ENCODE measurements at places on chromosomes 2 and 18.

DNA sequence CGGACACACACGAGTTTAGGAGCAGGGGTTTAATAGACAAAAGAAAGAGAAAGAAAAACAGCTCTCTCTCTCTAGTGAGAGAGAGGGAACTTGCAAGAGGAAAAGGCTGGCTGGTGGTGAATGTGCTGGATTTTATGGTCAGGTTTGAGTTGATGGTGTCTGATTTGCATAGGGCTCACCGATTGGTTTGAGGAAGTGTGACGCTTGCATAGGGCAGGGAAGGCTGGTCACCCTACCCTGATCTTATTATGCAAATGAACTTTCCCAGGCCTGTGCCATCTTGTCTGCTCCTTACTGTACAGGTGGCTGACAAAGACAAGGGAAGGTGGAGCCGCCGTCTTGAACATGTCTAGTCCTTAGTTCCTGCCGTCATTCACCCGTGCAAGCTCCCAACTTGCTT is 408.9 kb downstream of the RIT2 start:
- DNase-seq: no peak

- no peak for DNase-seq
These were observed 56.5 kb downstream of the MTX2 start for GRCh38 chr2:176325732-176326131.

DNA sequence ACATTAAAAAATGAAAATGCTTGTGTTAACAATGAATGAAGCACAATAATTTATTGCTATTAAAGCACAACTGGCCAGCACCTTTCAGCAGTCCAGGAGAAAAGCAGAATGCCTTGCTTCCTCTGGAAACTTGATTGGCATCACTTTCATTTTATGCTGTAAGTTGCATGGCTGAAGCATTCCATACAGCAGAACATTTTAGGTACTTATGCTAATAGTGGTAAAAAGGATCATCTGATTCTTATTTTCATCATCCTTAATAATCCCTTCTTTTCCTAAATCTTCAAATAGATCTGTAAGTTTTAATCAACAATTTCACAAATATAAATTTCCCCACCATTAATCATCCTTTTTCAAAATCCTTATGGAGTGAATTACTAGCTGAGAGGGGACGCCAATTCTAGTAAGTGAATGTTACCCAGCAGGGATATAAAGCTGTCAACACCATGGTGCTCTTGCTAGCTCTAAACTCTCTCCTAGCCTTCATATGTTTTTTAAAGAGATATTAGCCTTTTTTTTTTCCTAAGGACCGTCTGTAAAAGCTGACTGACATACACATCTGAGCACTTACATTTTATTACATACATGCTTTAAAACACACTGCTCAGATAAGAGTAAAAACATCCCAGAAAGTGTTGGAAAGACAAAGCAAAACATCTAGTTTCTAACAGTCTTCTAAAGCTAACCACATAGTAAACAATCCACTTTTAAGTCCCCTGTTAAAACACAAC is 5.3 kb downstream of the SATB2 start:
- no peak for DNase-seq

- DNase-seq: no peak
These were observed 1025.3 kb upstream of the NXPH2 start for GRCh38 chr2:139805441-139805840.

DNA sequence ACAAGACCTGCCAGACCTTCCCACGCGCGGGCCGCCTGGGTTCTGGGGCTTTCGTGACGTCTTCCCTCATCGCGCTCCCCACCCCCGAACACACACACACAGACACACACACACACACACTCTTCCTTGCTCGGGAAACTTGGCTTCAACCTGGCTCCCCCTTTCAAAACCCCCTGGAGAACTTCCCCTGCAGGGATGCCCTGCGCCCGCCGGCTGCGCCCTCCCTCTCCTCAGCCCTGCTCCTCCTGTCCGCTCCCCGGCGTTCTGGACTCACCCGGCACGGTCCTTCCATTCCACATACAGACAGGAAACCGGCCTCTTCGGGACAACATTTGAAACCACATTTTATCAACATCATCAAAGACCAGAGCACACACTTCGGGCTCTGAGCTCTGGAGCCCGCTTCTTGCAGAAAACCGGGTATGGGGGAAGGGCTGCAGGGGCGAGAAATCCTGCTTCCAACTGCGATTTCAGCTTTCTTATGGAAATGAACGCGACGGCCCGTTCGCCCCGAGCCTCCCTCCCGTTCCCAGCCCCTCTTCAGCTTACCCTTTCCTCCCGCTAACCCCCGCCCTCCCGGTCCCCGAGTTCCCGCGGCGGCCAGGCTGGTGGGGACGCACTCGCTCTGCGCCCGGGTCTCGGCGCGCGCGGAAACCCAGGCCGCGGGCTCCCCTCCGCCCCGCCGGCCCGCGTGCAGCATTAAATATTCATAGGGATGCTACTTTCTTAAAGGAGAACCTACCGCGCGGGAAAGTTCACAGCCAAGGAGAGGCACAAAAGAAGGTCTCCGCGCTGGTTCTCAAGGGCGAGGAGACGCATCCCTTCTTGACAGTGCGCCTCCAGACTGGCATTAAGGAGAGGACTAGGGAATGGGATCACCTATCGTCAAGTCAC is 18.3 kb downstream of the POU3F3 start:
- no peak for DNase-seq

GRCh38 chr2:100053087-100053885 is 89.1 kb downstream of the AFF3 start:
- no peak for DNase-seq

GRCh38 chr2:11371092-11371937 is 26.9 kb upstream of the ROCK2 start:
- no peak for DNase-seq

- no peak for DNase-seq
These were observed 16.6 kb downstream of the CYTIP start for GRCh38 chr2:157427003-157427921.

- no peak for DNase-seq
These were observed 3.8 kb upstream of the ARHGAP25 start for GRCh38 chr2:68730828-68731227.

- DNase-seq: no peak
These were observed 863.2 kb upstream of the CHAC2 start for GRCh38 chr2:52904355-52904891.

DNA sequence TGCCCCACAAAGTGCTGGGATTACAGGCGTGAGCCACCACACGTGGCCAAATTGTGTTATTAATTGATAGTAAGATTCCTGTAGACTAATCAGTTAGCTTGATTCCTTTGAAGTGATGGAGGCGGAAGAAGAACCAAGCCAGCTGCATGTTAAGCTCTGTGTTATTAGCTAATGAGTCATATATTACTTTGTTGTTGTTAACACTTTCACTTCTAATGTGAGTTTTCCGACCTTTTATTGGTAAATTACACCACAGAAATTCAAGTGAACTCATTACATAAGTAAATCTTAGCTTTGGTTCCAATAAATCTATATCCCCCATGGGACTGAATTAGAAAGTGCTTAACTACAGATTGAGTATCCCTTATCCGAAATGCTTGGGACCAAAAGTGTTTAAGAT is 20.3 kb downstream of the CHMP1B start:
- DNase-seq: no peak

DNA sequence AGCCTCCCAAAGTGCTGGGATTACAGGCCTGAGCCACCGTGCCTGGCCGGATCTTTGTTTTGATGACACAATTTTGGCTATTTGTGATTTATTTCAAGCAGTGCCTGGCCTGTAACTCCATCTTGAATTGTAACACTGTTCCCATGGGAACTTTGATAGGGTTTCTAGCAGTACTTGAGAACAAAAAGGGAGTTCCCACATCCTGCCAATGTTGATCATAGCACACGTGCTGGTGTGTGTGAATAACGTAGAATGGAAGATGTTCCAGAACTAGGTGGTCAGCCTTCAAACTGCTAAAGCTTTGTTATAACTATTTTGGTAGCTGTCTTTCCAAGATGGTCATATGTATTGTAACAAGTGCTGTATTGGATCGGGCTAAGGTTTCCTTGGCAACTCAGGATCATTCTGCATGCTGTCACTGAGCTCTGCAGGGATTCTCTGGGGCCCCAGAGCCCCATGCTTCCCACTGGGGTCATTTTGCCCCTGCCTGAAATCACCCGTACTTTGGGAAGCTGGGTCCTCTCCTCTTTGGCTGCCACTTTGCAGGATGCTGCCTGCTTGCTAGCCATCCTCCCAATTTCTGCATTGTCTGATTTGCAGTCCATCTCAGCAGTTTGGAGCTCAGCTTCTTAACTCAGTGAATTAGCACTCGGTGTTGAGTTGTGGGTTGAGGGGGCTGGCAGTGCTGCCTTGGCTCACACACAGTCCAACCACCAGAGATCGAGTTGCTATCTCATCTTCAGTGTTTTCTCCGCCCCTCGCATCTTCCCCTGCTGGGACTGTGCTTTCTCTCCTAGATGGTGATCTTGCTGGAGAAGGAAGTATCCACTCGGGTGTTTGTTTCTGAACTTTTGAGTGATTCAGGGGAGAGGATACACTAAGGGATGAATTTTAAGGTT is 26.8 kb downstream of the SH3RF3 start:
- no peak for DNase-seq

GRCh38 chr2:12732651-12733050 is 15.9 kb downstream of the TRIB2 start:
- no peak for DNase-seq

- DNase-seq: no peak
These were observed 56.3 kb downstream of the RBKS start for GRCh38 chr2:27833931-27834330.

GRCh38 chr2:58862244-58862643 is 621.1 kb upstream of the FANCL start:
- DNase-seq: no peak

DNA sequence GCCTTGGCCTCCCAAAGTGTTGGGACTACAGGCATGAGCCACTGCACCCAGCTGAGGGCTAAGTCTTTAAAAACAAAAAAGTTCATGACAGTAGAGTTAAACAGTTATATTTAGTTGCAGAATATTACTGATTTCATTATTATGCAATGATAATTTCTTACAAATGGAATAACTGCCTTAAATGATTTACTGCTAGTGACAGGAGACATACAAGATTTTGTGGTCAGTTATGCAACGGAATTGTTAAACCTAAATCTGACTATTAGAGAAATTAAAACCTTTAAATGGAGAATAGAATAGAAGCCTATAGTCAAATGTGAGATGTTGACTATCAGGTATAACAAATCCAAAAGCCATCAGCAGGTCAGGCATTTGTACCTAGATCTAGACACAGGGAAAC is 10.3 kb upstream of the DNAJC10 start:
- DNase-seq: peak; percentile 6

- no peak for DNase-seq
These were observed 34.3 kb downstream of the AFF3 start for GRCh38 chr2:100107906-100108647.

- DNase-seq: no peak
These were observed 640.8 kb downstream of the DPP10 start for GRCh38 chr2:115083225-115083624.

DNA sequence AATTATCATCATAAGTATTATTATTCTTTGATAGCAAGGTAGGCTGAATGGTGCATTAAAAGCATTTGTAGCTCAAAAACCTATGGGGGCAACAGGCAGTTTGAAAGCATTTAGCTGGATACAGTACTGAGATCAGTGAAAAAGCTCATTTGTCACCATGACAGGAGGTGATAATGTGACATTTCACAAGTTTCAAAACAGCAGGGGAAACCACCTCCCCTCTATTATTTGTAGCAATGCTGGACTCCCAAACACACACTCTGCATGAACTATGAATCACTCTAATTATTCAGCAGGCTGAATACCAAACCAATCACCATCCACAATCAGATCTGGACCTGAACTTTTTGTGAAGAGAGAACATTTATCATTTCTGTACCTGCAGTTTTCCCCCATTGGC is 63.4 kb downstream of the MYO5B start:
- no peak for DNase-seq

- DNase-seq: no peak
These were observed 11.3 kb downstream of the MALT1 start for GRCh38 chr18:58682429-58683069.

DNA sequence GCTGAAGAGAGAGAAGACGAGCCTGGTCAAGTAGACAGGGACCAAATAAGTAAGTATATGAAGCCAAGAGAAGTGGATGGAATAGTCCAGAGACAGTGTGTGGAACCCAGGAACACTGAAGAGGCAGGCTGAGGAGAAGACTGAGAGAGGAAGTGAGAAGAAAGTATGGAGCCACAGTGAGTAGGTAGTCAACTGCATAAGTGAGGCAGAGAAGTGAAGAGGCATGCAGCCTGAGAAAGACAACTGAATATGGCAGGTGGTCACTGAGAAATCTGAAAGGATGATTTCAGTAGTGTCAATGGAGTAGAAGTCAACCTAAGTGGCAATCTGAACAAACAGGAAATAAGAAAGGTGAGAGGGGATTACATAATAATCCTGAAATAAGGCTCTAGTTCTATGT is 55.4 kb downstream of the CWC22 start:
- no peak for DNase-seq

DNA sequence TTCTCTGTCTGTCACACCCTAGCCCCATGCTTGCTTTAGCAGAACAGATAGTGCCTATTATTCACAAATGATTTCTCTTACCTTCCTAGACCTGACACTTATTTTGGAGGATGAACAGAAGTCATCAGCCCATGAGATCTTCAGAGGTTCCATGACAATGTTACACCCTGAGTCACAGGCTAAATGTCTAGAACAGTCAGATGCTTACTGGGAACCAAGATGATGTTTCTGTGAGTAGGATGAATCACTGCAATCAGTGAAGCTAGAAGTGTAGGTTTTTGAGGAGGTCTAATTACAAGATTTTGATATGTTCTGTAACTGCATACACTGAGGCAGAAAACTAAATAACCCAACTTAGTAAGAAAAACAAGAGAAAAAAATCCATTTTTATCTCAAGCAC is 123.0 kb upstream of the THUMPD2 start:
- no peak for DNase-seq

DNA sequence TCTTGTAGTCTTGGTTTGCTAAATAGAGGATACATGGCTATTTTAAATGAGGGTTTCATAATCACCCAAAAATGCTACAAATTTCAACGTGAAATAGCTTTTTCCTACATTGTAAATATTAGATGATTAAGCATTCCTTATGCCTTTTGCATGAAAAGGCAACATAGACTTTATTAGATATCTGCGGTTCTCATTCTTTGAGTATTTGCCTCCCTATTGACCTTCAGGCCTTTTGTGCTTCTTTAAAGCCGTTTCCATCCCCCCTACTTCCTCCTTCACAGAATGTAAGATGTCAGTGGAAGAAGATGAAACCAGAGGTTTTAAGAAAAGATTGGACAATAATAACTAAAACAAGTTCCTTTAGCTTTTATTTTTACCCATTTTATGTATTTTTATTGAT is 144.1 kb downstream of the UBE2E3 start:
- DNase-seq: no peak

DNA sequence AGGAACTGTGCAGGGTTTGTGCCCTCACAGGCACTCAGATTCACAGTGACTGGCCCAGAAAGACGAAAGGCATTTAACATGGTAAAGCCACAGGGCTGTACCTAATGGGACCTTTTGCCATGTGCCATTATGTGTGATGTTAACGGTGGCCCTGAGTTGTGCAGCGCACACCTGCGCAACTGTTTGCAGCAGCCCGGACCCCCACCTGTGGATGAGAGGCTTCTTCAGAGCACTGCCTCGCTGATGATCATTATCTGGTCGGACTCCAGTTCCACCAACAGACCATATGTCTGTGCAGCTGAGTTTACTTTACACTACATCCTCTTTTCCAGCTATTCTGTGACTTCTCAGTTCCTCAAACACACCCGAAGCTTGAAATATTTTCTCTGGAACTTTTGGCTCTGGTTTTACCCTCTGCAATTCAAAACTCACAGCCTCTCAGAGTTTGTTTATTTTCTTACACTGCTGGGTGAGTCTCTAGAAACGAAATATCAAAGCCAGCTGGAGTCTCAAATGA is 35.6 kb upstream of the UBE2F start:
- DNase-seq: no peak

- DNase-seq: no peak
These were observed 17.6 kb downstream of the LCLAT1 start for GRCh38 chr2:30464544-30465170.

Data from AML-193 (cell line).